ENCODE measurements at places on chromosomes 6 and 20. TPM values are rescaled to one million over a fixed set of nuclear protein-coding genes. Genes with fewer than 3 reads are reported as not detected.

TREML2 gene
- 1.4 TPM for polyA plus RNA-seq

AURKA gene
- 4.2 TPM for polyA plus RNA-seq

BHLHE23 gene
- polyA plus RNA-seq = not detected

ACTL10 gene
- 7.1 TPM for polyA plus RNA-seq

PHACTR3 gene
- polyA plus RNA-seq = not detected

SSTR4 gene
- polyA plus RNA-seq = not detected

NKX2-2 gene
- not detected for polyA plus RNA-seq

RIPOR3 gene
- 1.9 TPM for polyA plus RNA-seq

ZDHHC14 gene
- polyA plus RNA-seq = 0.59 TPM

ZSCAN31 gene
- polyA plus RNA-seq = not detected

RNF144B gene
- 0.91 TPM for polyA plus RNA-seq
